ENCODE measurements at places on chromosomes 11 and 22. TPM values are rescaled to one million over a fixed set of nuclear protein-coding genes. Genes with fewer than 3 reads are reported as not detected.

DNA sequence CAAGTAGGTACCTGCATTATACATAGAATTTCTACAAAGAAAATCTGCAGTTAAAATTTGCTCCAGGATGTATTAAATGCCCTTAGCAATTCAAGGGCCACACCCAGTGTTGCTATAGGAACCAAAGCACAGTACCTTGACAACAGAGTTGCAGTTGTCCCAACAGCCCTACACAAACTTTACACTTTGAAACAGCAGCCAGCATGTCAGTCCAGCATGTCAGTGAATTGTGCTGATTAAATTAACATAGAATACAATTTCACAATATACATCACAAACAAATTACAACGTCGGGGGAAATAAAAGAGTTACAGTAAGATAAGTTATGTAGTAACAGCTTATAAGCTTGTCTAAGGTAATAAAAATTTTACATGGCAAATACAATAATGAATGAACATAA, 389.2 kb downstream of the SOX6 start:
- no peak for DNase-seq

DNA sequence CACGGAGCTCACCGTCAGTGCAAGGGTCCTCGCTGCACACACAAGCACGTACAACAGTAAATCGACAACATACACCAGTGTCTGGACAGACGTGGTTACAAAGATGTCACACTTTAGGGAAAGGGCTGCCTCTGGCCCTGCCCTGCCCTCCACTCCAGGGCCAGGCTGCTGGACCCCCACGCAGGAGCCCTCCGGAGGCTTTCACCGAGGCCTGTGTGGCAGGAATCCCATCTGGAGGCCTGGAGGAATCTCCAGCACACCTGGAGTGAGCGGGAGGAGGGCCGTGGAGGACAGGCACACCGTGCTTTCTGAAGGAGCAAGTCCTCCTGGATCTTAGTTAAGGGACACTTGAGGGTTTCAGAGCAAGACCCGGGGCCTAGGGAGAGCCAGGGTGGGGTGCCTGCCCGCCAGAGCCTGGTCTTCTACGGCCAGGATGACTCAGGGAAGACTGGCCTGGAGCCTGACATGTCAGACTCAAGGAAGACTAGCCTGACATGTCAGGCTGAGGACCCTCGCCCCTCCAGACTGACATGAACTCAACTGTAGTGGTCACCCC, 2.1 kb upstream of the PIM3 start:
- no peak for DNase-seq

GRCh38 chr11:19951558-19952115, 208.6 kb downstream of the DBX1 start:
- DNase-seq, result no peak

DNA sequence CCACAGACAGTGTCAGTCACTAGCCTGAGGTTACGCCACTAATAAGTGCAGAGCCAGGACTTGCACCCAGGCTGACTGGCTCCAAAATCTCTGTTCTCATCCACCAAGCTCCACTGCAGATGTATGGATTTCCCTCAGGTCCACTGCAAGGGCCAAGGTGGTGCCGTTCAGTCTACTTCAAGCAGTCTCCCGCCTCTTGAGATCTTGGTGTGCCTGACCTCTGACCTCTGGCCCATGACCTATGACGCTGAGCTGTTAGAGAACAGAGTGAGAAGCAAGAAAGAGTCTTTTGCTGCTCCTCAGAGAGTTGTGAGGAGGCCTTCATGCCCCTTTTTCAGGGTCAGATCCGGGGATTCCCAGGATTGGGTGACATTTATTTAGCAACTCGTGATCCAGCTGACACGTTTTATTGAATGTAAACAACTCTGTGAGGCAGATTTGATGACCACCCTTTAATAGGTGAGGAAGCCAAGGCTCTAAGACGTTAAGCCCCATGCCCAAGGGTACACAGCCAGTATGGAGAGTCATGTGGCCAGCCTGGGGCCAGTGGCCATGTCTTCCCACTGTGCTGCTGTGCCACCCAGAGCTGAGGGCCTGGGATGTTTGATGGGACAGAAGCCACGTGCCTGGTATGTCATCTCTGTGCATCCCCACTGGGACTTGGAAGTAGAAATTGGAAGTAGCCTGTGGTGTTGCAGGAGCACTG, 25.2 kb downstream of the DCPS start:
- no peak for DNase-seq

- peak; percentile 89 for DNase-seq
Measured at GRCh38 chr11:27319072-27319471, 43.9 kb downstream of the CCDC34 start.

DNA sequence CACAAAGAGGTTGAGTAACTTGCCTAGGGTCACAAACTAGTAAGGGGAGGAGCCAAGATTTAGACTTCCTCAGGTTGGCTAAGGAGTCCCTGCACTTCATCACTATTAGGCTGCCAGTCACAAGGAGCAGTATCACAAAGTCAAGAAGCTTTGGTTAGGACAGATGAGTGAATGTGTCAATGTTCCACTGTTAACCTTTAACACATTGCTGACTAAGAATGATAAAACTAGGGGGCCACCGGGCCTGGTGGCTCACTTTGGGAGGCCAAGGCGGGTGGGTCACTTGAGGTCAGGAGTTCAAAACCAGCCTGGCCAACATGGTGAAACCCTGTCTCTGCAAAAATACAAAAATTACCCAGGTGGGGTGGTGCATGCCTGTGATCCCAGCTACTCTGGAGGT, 32.0 kb downstream of the TMEM123 start:
- DNase-seq, result no peak

- no peak for DNase-seq
Measured at GRCh38 chr11:13775471-13775870, 107.0 kb downstream of the FAR1 start.

DNA sequence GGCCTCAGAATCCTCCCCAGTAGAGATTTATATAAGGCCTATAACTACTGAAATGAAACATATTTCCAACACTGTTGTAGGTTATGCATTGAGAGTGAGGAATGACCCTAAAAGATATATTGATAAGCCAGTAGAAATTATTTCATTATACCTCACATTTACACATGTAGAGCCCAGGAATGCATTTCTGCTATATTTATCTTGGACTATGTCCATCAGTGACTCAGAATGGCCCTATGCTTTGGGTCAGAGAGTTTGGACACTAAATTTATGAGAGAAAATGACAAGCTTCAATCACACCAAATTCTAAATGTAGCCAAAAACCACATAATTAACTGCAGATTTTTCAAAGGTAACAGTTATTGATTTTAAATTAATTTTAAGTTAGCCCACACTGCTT, 761.9 kb downstream of the DLG2 start:
- DNase-seq, result peak; percentile 23

DNA sequence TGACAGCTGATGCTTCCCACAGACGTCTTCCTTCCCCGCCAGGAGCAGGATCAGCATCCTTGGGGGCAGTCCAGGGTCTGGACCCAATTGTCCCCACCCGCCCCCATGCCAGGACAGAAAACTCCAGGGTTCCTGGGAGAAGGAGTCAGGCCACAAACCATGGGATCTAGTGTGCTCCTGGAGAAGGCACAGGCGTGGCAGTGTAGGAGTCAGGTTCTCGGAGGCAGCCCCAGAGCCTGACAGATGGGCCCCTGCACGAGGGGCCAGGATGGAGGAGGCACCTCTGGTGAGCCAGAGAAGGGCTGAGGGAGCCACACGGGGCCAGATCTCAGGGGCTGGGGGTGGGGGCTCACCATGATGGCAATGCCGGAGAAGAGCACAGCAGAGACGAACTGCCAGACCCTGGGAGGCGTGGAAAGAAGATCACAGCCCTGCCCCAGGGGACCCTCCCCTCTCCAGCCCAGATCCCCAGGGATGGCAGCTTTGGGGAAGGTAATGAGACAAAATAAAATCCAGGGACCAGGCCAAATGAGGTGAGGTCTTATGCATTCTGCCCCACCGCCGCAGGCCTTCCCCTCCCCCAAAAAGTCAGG, 13.6 kb downstream of the TP53I11 start:
- no peak for DNase-seq

GRCh38 chr11:76314741-76315090, 66.2 kb downstream of the THAP12 start:
- DNase-seq, result peak; percentile 64

Gene STT3A
- total RNA-seq, result 258 TPM

Gene GP1BB
- total RNA-seq, result 2.8 TPM

All from astrocyte (in vitro differentiated cells and primary cell).